ENCODE measurements at places on chromosomes 1 and 21.

DNA sequence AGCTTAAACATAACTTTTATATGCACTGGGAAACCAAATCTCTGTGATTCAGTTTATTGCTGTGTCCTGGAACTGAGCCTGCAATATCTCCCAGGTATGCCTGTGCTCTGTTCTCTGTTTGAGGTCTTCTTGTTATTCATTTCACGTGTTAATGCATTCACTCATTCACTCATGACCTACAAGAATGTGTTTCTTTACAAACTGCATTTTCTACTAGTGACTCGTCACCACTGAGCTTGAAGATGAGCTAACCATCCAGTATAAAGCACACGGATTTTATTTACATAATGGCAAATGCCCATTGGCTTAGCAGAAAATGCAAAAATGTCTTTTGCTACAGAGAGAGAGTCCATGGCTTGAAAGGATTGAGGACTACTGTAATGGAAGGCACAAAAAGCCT, 75.0 kb upstream of the DUSP10 start:
- no peak for DNase-seq

DNA sequence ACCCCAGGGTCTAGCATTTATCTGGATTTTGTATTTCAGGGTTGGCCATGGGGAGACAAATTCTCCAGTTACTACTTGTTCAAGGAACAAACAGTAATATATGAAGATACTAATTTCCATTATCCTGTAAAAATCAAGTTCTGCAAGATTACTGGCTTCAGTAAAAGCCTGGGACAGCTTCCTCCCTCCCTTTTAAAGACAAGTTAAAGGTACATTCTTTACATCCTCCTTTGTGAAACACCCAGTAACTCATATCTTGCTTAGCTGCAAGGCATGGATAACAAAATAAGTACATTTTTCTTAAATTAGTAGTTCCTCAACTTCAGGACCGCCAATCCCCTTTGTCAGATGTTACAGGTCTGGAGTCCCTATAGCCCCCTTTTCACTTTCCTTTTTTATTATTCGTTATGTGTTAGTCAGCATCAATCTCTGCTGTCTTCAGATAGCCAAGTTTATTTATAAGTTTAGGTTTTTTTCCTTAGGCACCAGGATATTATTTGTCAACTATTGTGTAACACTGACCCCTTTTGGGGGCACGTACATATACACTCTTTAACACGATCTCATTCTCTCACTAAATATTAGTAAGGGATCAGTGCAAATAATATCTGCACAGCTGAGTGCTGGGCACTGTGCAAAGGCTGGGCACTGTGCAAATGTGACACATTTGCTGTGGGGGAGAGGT, 9.8 kb downstream of the ERRFI1 start:
- DNase-seq: no peak

DNA sequence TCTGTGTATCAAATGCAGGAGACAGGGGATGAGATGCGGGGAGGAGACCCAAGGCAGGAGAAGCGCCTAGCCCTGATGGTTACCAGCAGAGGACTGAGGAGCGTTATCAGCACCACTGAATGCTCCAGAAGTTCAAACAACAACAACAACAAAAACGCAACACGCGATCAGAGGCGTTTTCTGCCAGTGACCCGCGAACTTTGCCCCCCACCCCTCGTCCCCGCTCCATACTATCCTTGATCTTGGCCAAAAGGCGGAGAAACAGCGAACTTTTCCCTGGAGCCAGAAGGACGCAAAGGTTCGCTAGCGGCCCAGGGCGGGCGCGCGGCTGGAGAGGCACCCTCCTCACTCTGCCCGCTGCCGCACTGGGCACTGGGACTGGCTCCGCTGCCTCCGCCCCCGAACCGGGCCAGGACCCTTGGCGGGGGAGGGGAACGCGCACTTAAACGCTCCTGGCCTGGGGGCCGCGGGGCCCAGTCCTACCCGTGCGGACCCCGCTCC, 699 bp downstream of the ECHDC2 start:
- no peak for DNase-seq

DNA sequence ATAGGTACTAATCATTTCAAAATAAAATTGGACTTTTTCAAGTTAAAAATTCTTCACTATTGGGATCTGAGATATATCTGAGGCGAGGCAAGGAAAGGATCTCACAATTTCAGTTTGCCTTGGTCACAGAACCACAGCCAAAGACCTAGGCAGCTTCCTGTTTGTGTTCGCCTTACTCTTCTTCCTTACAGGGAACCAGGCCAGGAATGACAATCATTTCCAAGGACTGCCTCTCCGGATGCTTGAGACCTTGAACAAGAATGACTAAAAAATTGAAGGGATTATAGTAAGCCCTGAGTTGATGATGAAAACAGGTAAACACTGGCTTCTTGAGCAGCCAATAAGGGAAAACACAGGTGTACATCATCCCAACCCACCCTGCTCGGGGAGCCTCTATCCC, 35.2 kb upstream of the SERBP1 start:
- DNase-seq: no peak

DNA sequence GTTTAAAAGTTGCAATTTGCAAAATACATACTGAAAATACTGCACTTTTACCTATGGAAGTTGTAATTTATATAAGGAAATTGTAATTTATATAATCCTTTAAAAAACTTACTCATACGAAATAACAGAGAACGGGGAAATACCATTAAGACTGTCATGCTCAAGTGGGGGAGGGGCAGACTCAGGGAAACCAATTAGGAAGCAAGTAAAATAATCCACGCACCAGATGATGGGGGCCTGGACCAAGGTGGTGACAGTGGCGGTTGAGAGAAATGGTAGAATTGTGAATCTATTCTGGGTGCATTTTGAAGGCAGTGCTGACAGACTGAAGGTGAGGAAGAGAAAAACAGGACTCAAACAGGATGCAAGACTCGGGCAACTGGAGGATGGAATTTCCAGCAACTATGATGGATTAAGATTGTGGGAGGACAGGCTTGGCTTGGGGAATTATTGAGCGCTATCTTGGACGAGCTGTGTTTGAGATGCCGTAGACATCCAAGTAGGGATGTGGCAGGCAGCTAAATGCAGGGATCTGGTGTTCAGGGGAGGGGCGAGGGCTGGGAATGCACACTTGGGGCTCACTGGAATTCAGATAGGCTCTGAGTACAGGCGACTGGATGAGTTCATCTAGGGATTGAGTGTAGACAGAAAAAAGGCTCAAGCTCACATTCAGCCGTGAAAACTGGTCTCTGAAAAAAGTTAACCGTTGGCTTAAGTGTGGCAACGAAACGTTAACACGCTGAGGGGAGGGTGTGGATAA, 977 bp downstream of the LCA5L start:
- no peak for DNase-seq

- peak; percentile 23 for DNase-seq
Measured at GRCh38 chr1:223714849-223715603, 2.7 kb downstream of the CAPN2 start.

- DNase-seq: no peak
Measured at GRCh38 chr21:37437376-37438080, 71.0 kb downstream of the DYRK1A start.

DNA sequence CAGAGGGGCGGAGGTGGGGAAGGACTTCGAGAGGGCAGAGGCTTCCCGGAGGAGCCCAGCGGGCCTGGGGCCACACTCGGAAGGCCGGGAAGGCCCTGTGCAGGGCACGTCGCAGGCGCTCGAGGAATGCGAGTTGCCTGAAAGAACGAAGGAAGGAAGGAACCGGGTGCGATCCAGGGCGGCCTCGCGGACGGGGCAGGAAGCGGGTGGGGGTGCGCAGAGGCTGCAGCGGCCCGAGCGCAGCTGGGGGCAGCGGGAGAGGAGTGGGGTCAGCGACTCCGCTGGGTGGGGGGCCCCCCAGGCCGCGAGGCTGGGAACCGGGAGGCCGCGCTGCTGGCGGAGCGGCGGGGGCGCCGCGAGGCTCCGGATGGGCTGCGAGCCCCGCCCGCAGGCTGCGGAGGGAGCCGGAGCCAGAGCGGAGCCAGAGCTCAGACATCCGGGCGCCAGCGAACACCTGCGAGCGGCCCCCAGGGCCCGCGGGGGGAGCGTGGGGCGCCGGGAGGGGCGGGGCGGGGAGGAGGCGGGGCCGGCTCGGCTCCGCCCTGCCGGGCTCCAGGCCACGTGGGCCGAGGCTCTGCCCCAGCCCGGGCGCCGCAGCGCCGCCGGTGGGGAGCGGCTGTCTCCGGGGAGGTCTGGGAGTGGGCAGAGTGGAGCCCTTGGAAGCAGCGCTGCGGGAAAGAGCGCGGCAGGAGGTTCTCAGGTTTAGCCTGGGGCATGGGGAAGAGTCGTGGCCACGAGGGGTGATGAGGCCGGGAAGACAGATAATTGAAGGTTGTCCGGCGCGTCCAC, 4.6 kb downstream of the ID3 start:
- DNase-seq: peak; percentile 66

DNA sequence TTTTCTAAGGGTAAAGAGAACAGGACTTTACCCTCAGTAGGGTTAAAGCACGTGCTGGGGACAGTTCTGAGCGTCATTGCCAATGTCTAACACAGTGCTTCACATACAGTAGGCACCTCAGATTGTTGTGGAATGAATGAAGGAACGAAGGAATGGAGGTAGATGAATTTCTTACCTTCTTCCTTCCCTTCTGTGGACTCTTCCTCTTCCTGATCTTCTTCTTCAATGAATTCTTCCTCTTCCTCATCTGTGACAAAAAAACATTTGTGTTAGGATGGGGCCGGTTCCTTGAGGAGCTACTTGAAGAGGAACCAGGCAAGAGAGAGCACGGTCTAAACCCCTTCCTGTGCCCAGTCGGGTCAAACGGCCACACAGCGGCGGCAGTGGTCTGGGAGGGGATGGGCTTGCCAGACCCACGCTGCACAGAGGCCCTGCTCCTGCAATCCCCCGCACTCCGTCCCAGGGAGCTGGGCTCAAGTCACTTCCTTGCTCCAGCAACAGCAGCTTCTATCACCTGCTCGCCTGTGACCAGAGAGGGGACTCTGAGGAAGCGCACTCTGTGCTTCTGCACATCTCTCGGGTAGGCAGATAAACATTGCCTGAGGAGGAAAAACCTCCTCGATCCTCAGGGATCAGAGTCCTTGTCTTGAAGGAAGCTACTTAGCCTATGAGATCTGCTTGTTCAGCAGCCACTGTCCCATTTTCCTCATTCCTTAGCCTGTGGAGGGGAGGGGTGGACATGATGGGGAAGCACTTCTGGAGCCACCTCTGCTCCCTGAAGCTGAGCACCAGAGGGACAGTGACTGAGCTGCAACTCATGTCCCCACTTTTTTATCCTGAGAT, 8.0 kb upstream of the SLC30A2 start:
- peak; percentile 4 for DNase-seq

DNA sequence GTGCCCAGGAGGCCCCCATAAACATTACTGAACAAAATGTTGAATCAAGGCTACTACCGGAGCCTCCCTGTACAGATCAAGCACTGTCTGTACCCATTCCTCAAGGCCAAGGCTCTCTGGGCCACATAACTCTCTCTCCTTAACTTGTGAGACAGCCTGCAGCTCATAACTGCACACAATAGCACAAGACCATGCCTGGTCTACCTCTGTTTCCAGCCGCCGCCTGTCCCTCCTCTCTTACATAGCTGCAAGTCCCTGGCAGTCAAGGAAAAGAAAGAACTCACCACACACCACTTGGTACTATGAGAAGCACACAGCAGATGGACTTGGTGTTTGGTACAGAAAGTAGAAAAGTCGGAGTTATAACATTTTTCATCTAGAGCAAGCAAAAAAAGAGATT, 91.1 kb downstream of the SSBP3 start:
- DNase-seq: no peak

Data from inflammatory macrophage (primary cell).